ENCODE measurements at places on chromosomes 3 and 15. TPM values are rescaled to one million over a fixed set of nuclear protein-coding genes. Genes with fewer than 3 reads are reported as not detected.

The WWTR1 gene
- total RNA-seq: 93.9 TPM

The RTP3 gene
- total RNA-seq: not detected

The SLC22A14 gene
- not detected for total RNA-seq

The DLEC1 gene
- 0.10 TPM for total RNA-seq

GRCh38 chr15:83163032-83163431 lies 44.6 kb downstream of the HDGFL3 start:
- peak; percentile 3 for DNase-seq

GRCh38 chr3:193831495-193832455 lies 238.8 kb downstream of the OPA1 start:
- DNase-seq: no peak

DNA sequence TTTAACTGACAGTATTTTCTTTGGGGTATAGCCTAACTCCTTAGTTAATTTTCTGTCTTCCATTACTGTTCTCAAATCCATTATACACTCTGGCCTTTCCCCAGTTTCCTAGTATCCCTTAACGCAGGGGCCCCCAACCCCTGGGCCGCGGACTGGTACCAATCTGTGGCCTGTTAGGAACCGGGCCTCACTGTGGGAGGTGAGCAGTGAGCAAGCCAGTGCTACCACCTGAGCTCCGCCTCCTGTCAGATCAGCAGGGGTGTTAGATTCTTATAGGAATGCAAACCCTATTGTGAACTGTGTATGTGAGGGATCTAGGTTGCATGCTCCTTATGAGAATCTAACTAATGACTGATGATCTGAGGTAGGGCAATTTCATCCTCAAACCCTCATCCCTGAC lies 75.1 kb downstream of the DOCK3 start:
- no peak for DNase-seq

DNA sequence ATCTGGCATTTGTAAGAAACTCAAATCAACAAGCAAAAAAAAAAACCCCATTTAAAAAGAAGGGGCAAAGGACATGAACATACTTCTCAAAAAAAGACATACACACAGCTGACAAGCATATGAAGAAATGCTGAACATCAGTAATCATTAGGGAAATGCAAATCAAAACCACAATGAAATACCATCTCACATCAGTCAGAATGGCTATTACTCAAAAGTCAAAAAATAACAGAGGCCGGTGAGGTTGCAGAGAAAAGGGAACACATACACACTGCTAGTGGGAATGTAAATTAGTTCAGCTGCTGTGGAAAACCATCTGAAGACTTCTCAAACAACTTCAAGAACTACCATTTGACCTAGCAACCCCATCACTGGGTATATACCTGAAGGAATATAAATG lies 199.4 kb upstream of the THBS1 start:
- DNase-seq: no peak

- DNase-seq: no peak
These were observed 17.8 kb downstream of the UBXN7 start for GRCh38 chr3:196414469-196414868.

GRCh38 chr3:8450618-8451017 lies 51.0 kb upstream of the LMCD1 start:
- no peak for DNase-seq

GRCh38 chr3:155252535-155252934 lies 40.9 kb downstream of the STRIT1 start:
- no peak for DNase-seq

- DNase-seq: no peak
These were observed 165.0 kb downstream of the NTRK3 start for GRCh38 chr15:88091444-88092016.

DNA sequence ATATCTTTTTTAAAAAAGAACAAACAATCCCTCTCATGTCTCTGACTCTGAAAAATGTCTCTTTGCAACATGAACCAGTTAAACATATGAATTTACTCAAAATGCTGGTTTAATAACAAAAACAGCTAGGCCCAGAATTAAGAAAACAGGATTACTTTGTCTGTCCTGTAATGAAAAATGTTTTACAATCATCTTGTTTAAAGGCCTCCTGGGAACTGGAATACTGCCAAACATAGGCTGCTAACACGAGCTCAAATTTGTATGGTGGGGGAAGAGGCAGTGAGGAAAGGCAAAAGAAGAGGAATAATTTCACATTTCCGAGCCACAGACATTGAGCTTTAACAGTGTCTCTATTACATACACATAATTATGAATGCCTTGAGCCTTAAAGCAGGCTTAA lies 61.7 kb upstream of the PPIB start:
- DNase-seq: peak; percentile 86

- DNase-seq: no peak
These were observed 85.1 kb downstream of the DNAJB8 start for GRCh38 chr3:128381609-128382008.

DNA sequence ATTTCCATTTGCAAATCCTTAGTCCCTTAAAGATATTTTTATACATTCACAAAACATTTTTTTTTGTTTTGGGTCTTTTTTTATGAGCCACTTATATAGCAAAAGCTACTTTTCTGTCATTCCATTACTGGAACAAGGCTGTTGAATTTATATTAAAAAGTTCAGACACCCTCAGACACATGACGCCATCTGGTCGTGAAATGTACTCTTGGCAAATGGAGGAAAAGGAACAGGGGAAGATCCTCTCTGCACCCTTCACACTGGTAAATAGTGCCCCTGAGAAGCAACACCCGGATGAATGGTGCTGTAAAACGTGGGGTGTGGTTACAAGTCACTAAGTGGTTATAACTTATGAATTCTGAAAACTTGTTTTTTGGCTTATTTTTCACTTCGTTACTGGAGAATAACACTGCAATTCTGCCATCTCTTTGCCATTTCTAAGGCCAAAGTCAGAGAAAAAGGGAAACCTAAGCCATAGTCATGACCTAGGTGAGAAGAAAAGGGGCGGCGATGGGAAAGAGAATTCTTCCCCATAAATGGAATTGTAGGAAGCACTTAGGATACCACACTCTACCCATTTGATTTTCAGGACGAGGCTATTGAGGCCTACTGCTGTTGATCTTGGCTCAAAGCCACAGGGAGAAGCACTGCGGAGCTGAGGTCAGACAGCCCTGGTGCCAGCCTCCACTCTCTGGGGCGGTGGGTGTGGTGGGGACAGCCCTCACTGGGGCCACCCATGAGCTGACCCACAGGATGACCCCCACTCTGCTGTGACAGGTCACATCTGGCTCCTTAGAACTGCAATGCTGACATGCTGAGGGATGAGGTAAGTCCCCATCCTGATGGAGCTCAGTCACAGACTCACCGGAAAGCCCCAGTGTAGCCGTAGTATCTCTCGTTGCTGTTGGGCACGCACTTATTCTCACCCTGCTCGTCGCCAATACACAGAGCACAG lies 21.9 kb downstream of the LTF start:
- DNase-seq: no peak

DNA sequence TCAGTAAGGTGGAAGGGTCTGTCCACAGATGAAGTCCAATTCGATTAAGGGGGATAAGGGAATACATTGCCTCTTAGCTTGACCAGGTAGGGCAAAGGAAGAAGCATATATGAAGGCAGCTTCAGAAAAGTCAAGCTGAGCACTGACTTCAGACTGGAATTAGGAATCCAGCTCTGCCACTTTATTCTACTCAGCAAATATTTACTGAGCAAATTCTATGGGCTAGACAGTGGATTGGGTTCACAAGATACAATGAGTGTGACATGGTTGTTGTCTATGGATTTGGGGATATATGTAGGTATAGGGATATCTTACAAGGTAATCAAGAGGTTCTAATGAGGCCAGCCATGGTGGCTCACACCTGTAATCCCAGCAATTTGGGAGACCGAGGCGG lies 526 bp downstream of the ADIPOQ start:
- DNase-seq: no peak
